HFF-Myc (cell line): ENCODE measurements at places on chromosomes 7 and 10.

GRCh38 chr7:41702635-41703371, at the start of gene INHBA:
Gene INHBA (minus strand): TSS chr7:41703090. CDS start chr7:41700374, 2,716 bp downstream.
- DNase-seq, result no peak

- DNase-seq, result no peak
Observed at GRCh38 chr7:157616426-157616825, 279.6 kb downstream of the DNAJB6 start.

DNA sequence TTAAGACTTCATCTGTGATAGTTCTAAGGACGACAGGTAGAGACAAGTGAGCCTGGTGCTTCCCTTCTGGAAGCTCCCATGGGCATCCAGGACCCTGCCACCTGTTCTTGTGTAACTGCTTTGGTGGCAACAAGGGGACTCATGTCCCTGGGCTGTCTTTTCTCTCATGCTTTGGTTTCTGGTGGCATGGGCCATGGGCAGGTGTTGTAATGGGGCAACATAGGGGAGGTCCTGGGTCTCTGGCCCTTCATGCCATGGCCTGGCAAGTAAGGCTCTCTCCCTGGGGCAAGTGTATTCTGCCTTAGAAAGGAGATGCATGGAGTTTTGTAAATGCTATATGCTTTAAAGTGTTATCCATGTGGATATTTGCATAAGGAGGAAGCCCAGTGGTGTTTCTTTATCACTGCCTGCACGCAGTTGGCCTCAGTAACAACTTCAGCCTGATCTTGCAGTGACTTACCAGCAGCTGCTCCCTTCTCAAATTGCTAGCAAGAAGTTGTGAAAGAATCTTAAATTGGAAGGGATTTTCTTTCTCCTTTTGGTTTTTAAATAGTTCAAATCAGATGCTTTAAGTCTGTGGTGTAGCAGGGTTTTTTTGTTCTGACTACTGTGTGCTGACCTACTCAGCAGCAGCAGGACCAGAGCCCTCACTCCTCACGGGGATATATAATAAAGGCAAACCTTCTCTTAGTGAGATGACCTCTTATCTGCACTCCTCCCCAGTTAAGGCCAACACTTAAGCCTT, 39.9 kb downstream of the OGDH start:
- DNase-seq, result no peak

- DNase-seq, result no peak
Observed at GRCh38 chr7:44994877-44995554, 5.0 kb upstream of the CCM2 start.

DNA sequence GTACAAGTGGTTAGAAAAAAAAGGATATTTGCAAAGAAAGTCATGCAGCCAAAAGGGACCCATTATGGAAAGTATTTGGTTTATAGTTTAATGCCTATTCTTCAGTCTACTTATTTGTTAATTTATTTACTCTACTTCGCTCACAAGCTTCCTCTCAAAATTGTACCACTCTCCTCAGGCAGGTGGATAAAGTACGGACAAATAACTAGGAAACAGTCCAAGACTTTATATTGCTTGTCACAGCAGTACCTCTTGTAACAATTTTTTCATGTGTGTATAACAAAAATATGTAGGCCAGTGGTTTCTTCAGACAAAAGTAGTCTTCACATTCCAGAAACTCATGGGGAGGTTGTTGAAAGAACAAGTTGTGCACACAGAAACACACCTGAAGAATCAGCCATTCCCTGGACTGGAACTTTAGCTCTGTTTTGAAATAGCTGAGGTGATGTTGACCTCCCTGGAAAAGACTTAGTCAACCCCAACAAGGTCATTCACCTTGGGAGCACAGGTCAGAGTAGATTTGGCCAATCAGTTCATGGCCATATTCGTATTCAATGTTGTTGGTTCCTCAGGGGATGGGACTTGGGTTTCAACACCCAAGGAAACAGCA, 73.4 kb downstream of the TES start:
- no peak for DNase-seq

- DNase-seq, result peak; percentile 91
Observed at GRCh38 chr7:116524609-116525297, at the start of gene CAV1. Gene CAV1 (plus strand): TSS chr7:116525036. CDS start chr7:116525063, 27 bp downstream.

- no peak for DNase-seq
Observed at GRCh38 chr10:88592381-88592780, 5.8 kb downstream of the LIPJ start.

GRCh38 chr7:99141841-99142726, 1.8 kb downstream of the SMURF1 start:
- DNase-seq, result peak; percentile 59

GRCh38 chr7:131045526-131045925, 282.1 kb upstream of the MKLN1 start:
- no peak for DNase-seq

GRCh38 chr10:98033515-98033914, 3.1 kb upstream of the CRTAC1 start:
- DNase-seq, result no peak

- no peak for DNase-seq
Observed at GRCh38 chr7:142868188-142868985, 13.5 kb downstream of the EPHB6 start.

- peak; percentile 58 for DNase-seq
Observed at GRCh38 chr10:62437696-62438095, 63.5 kb downstream of the ZNF365 start.
